ENCODE measurements at places on chromosomes 16 and 17.

GRCh38 chr16:54999481-54999880 is 68.8 kb downstream of the IRX5 start:
- DNase-seq, result no peak

DNA sequence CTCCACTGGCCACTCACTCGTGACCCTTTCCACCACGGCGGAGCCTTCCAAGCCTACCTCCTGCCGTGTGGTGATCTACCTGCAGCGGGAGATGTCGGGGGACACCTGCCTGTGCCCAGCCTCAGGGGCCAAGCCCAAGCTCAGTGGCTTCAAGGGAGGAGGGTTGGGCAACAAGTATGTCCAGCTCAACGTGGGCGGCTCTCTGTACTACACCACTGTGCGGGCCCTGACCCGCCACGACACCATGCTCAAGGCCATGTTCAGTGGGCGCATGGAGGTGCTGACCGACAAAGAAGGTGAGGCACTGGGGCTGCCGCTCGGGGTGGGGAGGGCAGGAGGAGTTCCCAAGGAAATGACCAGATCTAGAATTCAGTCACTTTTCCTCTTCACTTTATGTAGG is 3.9 kb downstream of the TNFAIP1 start:
- no peak for DNase-seq

DNA sequence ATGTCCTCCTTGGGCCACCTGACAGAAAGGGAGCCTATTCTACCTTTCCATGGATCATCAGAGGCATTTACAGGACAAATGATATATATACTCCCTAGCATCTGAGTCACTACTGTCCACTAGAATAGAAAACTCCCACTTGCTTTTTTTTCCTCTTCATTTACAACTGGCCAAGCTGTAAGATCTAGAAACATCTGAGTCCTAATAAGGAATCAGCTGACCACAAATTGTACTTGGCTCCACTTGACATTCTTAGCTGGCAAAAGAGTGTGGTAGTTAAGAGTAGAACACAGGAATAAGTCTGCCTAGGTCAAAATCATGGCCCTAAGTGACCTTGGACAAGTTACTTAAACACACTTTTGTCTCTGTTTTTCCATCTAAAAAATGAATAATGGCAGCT is 5.2 kb downstream of the RUSF1 start:
- no peak for DNase-seq

DNA sequence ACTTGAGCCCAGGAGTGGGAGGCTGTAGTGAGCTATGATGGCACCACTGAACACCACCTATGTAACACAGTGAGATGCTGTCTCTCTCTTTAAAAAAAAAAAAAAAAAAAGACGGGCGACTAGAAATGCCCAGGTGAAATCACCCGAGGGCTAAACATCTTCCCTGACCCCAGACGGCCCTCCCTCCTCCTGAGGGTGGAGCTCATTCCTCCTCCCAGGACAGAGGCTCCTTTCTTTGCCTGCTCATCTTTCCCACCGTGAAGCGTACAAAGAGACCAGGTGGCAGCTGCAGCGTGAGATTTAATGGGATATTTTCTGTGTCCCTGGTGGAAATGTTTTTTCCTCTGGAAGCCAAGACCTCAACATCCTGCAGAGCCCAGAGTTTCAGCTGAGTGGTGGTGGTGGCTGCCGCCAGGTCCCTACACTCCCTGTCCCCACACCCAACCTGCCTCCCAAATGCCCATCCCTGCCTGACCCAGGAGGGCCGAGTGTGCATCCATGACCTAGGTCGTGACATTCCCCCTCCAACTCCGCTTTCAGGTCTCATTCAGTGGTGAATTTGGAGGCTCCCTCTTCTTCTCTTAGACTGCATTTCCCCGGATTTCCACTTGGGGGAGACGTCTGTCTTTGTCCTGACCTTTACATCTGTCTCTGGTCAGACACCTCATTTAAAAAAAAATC is 14.4 kb upstream of the GPRC5B start:
- no peak for DNase-seq

DNA sequence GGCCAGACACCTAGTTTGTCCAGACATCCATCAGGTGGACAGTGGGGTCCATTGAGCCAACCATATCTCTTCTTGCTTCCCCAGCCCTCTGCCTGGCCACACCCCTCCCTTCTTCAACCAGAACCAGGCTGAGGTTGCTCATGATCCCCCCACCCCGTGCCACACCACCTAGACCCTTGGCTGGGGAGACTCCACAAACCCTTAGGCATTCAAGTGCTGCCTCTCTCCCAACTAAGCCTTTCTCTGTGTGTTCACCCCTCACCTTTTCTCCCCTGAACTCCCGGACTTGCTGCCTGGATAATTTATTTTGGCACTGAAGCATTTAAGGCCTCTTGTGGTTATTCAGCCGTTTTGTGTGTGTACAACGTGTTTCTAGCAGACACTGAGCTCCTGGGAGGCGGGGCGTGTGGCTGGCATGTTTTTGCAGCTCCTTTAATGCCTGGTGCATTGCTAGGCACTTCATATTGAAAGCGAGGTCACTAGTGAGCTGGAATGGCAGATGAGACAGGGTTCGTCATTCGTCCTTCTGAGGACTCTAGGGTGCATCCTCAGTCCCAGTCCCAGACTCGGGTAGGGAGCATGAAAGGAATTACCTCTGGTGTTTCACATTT is 28.7 kb downstream of the CACNA1G start:
- no peak for DNase-seq

GRCh38 chr17:65190467-65191097 is 53.4 kb downstream of the RGS9 start:
- no peak for DNase-seq

DNA sequence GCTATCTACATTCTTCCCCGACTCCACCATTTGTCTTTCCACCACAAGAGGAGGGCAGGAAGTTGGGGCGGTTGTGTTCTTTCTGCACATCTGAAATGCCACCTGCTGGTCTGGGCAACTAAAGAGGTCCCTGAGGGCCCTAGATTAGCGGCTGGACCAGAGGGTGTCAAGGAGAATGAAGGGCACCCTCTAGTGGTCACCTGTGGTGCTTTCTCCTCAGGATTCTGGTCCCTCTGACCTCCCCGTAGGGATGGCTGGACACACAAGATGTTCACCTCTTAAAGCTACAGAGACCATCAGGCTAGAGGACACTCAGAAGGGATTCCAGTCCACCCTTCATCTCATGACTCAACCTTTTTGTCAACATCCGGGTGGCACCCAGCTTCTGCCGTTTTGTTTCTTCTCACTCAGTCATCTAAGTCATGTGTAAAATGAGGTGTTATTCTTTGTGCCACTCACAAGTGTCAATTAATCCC is 2.9 kb upstream of the SCIMP start:
- DNase-seq, result peak; percentile 8

GRCh38 chr17:13746404-13746803 is 144.7 kb upstream of the HS3ST3A1 start:
- DNase-seq, result no peak

DNA sequence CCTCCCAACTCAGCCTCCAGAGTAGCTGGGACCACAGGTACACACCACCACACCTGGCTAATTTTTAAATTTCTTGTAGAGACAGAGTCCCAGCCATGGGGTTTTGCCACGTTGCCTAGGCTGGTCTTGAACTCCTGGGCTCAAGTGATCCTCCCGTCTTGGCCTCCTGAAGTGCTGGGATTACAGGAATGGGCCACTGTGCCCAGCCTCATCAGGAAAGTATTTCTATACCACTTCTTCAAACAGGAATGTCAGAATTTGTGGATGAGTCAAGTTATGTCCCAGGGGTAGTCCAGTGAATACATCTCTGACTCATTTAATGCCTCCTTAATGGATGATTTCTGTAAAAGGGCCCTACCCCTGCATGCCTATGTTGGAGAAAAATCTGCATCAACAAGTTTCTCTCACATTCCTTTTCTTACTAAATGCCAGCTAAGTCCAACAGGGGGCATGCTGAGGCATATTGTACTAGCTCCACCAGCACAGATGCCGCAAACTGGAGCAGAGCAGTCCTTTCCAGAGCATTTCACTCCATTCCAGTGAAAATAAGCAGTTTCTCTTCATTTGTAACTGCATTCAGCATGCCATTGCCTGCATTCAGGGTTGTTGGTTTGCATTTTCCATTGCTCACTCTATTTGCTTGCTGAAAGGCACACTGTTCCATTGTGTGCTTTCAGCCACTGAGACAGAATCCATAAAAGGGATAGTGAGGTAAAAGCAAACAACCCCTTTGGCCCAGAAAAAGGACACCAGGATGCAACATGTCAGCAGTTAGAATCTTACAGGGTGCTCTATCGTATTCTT is 5.3 kb upstream of the CAVIN1 start:
- no peak for DNase-seq

DNA sequence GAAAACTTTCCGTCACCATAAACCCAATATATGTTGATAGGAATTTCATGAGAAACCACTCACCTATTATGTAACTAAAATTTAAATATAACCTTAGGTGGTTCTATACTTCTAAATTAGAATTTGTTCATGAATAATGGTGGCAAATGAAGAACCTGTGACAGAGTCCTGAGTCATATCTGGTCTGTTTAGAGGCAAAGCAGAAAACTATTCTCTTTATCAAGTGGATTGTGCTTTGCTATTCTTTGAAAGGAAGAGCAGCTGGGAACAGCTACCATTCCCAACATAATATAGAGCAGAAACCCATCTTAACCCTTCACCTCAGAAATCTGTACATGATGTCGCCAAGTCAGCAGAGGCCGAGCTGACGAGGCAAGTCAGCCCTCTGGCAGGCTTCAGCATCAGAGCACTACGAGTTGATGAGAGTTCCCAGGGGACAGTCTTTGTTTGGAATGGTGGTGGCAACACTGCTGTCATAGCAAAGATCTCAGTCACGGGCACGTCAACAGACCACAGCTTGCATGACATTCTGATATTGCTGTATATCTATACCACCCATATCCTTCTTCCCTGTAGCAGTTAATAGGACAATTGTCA is 631.9 kb upstream of the CA10 start:
- no peak for DNase-seq

GRCh38 chr17:76497979-76498875 is 3.0 kb downstream of the RHBDF2 start:
- DNase-seq, result no peak

- no peak for DNase-seq
Measured at GRCh38 chr16:46817961-46818360, 13.0 kb downstream of the C16orf87 start.

DNA sequence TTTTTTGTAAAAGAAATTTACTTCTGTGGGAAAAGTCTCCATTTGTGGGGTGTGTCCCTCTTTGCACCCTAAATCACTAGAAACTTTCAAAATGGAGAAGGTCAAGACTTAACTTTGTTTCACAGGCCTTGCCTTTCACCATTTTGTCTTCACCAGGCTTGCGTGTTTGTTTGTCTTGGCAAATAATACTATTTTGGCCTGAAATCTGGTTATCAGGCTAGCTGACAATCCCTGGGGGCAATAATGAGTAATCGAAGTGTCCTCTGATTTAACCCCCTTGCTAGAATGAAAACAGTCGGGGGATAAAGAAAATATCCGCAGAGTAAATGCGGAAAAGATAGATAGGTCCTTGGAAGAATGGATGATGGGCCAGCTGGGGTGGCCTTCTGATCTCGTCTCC is 34.5 kb downstream of the SLC39A11 start:
- DNase-seq, result no peak

GRCh38 chr17:49670002-49670401 is 7.9 kb downstream of the SPOP start:
- no peak for DNase-seq

DNA sequence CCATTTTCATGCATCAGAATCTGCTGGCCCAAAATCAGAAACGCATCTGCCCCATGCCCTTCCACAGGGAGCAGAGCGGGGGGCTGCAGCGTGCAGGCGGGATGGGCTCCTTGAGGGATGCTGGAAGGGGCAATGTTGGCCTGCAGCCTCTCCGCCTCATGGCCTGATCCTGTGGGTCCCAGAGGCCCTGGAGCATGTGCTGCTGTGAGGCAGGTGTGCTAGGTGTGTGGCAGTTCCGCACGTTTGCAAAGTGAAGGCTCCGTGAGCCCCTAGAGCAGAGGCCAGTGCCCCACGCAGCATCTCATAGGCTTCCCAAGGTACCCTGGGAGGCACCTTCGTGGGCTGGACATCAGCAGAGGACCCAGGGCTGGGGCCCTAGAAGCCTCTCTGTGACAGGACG is 36.4 kb upstream of the CDH15 start:
- no peak for DNase-seq

GRCh38 chr16:56475201-56475600 is 23.8 kb downstream of the OGFOD1 start:
- no peak for DNase-seq

- DNase-seq, result no peak
Measured at GRCh38 chr16:68227183-68227793, 8.6 kb downstream of the ESRP2 start.

- DNase-seq, result no peak
Measured at GRCh38 chr16:48408688-48409087, 23.5 kb upstream of the SIAH1 start.

DNA sequence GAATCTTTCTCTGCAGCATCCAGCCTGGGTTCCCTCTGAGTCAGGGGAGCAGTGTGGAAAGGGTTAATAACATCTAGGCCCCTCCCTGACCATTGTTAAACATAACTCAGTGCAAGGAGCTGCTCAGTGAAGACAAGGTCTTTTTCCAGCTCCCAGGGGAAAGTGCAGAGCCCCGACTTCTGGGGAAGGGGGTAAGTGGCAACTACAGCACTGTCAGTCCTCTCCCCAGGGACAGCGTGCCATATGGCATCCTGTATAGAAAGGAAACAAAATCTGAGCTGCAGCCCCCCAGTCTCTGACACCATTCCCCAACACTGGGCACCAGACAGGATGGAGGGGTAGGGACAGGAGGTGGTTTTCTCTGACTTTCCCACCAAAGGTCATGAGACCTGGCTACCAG is 7.8 kb downstream of the MRPL27 start:
- DNase-seq, result no peak

GRCh38 chr17:17810084-17810894 is 26.5 kb downstream of the SREBF1 start:
- DNase-seq, result no peak

GRCh38 chr16:3044708-3045107 is 1.7 kb upstream of the MMP25 start:
- no peak for DNase-seq

DNA sequence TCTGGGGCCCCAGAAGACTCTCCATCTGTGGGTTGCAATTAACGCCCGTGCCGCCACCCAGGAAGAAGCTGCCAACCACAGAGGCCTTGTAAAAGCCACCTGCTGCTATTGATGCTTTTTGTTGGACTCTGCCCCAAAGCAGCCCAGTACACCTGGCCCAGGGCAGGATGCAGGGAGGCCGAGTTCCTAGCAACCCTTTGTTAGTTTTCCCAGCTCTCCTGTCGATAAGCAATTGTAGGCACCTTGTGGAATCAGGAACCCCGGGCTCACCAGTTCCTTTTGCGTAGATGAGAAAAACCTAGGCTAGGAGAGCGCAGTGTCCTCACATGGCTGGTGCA is 103.3 kb downstream of the ABCC6 start:
- DNase-seq, result no peak
